Stimulated activated CD4-positive, alpha-beta T cell treated with anti-CD3 and anti-CD28 coated beads, Interleukin-1b, Interleukin-23, amount 100 ng/mL, for 1 hour (primary cell): ENCODE measurements at places on chromosomes 1 and 21.

GRCh38 chr1:53067886-53068285, 5.9 kb downstream of the PODN start:
- no peak for DNase-seq

GRCh38 chr21:39774227-39774626, 29.2 kb downstream of the IGSF5 start:
- no peak for DNase-seq

DNA sequence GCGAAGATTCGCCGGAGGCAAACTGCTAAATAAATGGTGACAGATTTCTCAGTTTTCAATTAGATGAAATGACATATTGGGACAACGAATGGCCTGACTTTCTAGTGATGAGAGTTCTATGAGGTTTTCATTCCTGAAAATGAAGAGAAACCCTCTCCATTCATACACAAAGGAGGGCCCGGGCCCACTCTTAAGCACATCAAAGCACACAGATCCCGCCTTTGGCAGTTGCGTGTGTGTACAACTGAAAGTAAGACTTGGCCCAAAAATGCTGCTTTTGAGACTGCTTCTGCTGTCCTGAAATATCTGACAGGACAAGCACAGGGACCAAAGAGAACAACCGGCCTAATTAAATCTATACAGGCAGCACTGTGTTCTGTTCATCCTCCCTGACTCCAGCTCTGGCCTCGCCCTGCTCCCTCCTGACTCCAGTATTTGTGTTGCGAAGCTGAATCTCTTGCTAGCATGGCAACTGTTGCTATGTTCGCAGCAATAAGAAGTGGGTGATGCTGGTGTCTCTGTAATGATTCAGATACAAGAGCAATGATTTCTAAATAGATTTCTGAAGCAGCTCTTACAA, 7.4 kb downstream of the LRRC53 start:
- no peak for DNase-seq

GRCh38 chr1:58657082-58657481, 42.8 kb downstream of the MYSM1 start:
- no peak for DNase-seq

DNA sequence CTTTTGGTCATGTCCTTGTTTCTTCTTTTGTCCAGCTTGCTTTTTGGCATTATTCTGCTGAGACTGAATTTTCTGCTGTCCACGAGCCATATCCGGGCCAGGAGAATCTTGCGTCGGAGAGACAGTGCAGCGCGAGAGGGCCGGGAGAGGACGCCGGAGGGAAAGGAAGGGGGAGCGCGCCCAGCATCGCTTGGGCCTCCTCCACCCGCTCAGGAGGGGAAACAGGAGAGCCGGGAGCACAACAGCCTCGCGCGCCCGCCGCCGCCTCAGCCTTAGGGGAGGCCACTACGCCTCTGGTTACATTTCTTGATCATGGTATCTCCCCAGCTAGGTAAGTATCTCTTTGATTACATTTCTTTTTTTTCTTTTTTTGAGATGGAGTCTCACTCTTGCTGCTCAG, 7.4 kb upstream of the DEGS1 start:
- DNase-seq: no peak

DNA sequence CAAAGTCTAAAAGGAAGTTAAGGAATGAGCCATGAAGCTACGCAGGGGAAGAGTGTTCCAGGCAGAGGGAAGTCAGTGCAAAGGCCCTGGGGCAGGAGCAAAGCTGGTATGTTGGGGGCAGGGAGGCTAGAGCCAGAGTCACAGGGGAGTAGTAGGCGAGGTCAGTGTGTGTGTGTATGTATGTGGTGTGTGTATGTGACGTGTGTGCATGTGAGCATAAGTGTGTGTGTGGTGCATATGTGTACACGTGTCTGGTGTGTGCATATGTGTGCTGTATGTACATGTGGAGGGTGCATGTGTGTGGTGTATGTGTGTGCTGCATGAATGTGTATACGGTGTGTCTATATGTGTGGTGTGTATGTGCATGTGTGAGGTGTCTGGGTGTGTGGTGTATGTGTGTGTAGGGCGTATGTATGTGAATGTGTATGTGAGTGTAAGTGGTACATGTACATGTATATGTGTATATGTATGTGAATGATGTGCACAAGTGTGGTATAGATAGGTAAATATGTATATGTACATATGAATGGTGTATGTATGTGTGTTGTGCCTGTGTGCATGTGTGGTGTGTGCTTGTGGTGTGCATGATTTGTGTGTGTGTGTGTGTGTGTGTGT, 20.8 kb upstream of the NID1 start:
- DNase-seq: no peak

GRCh38 chr1:229287267-229287666, 16.4 kb downstream of the RAB4A start:
- DNase-seq: no peak

DNA sequence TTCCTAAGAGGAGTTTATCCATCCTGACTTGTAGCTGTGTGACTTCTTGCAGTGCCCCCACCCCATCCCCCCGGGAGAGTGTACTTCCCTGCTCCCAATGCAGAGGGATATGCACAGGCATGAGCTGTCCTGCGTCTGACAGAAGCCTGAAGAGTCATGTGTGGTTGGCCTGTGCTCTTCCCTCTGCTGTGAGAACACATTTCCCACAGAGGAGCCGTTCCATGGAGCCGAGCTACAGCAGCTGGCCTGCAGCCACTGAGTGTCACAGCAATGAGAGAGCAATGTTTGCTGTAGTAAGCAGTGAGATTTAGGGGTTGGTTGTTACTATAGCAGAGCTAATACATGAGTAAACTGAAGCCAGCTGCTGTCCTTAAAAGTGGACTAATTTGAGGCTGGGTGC, 22.0 kb downstream of the PARS2 start:
- no peak for DNase-seq

DNA sequence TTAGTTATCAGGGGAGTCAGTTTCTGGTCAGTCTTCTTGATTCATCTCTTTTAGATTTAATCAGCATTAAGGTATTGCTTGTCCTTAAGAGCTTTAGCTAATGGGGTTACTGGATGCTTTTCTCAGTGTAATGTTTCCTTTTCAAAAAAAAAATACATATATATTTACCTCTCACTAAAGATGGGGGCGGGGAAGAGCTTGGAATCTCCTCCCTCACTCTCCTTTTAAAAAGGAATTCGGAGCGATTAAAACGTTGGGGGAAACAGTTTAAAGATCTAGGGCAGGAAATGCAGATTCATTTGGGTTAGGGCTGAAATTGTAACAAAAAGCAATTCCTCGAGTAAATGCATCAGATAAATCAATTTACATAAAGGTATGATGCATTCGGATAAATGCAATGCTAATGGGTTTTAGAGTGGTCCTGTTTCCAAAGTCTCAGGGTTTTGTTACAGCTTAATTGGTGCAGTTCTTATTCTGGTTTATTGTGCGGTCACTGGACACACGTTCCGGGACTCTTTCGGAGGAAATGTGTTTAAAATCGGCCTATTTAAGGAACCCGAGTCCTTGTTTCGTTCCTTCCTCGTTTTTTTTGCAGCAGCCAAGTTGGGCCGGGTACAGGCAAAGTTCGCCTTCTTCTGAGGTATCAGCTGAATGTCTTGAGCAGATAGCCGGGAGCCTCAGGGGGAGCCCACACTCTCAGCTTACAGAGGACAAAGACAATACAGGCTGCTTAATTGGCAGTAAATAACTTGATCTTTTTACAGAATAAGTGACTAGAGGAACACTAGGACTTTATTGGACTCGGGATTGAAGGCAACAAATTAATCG, 1.6 kb downstream of the LMO4 start:
- DNase-seq: no peak

- DNase-seq: no peak
These were observed 716.2 kb upstream of the ZP4 start for GRCh38 chr1:238606896-238607295.

GRCh38 chr1:8678673-8679394, 138.6 kb downstream of the RERE start:
- no peak for DNase-seq

- no peak for DNase-seq
These were observed 134.7 kb upstream of the VANGL1 start for GRCh38 chr1:115506924-115507589.

DNA sequence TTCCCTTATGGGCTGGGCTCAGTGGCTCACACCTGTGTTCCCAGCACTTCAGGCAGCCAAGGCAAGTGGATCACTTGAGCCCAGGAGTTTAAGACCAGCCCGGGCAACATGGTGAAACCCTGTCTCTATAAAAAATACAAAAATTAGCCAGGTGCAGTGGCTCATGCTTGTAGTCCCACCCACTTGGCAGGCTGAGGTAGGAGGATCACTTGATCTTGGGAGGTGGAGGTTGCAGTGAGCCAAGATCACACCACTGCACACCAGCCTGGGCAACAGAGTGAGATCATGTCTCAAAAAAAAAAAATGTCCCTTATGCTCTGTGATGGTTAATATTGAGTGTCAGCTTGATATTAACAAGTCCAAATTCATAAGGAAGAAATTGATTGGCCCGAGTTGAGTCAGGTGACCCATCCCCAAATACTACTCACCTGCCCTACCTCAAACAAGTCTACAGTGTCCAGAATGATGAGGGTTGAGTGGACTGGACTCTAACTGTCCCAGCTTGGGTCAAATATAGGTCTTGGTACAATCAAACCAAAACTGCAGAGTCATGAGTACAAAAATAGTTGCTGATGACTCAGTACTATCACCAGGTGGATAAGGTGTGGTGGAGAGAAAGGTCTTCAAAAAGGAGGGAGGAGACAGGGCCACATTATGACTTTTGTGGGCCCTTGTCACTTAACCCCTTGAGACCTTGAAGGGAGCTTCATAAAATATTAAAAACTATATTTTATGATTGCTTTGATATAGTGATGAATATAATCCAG, 161.0 kb downstream of the ZNF326 start:
- DNase-seq: no peak

GRCh38 chr1:87129606-87130005, 199.1 kb upstream of the LMO4 start:
- no peak for DNase-seq

DNA sequence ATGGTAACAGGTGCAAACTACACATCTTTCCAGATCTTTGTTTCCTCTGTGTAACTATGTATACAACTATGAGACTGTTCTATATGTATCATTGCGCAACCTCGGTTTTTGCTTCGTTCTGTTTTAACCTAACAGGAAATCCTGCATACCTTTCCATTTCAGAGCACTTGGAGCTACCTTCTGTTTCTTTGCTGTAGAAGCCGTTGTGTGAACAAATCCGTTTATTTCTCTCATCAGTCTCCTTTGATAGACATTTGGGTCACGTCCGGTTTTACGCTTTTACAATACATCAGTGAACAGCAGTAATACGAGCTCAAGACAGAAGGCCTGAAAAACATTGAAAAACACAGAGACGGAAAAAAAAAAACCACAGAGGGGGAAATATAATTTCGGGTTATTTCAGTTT, 10.5 kb downstream of the ATP5IF1 start:
- no peak for DNase-seq

GRCh38 chr1:10909697-10910680, 102.5 kb upstream of the TARDBP start:
- DNase-seq: peak; percentile 45

DNA sequence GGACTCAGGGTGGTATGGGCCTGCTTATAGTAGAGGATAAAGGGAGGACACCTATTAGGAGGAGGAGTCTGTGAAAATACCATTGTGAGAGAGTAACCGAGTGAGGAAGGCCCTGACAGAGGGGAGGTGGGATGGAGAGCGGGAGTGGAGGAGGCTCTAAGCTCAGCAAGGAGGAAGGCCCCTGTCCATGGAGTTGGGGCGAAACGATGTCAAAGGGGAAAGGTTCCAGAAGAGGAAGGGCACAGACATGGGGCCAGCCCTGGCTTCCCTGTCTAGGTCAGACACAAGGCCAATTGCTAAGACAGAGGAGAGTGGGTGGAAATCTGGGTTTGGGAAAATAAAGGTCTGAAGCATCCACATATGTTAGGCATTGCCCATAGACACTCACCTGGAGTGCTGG, 44.2 kb downstream of the ELK4 start:
- no peak for DNase-seq

DNA sequence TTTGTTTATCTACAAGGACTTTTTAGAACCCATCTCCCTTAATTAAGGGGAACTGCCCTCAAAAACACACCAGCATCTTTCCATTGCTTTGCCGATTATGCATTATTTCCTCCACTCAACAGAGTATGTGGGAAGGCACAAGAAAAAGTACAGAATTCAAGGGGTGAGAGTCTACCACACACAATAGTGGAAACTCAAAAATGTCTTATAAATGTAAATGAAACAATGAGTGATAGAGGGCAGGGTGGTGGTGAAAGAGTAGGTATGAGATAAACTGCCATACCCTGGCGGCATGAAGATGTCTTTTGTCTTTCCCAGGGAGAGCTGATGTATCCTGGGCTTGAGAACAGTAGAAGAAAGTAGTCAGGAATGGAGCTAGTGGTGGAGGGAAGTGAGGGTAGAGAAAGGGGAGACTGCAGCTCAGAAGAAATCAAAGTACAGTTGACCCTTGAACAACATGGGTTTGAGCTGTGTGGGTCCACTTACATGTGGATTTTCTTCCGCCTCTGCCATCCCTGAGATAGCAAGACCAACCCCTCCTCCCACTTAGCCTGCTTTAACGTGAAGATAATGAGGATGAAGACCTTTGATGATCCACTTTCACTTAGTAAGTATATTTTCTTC, 24.4 kb downstream of the CD58 start:
- no peak for DNase-seq

DNA sequence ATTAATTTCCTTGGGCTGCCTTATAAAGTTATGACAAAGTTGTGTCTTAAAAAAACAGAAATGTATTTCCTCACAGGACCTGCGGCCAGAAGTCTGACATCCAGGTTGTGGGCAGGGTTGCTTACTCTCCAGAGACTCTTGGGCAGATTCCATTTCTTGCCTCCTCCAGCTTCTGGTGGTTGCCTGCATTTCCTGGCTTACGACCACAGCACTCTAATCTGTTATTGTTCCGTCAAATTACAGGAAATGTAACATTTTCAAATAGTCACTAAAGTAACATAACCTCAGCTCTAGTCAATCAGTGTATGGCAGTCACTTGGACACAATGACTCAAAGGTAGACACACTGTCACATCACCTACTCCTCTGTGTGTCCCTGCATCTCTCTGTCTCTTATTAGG, 226.8 kb downstream of the DNAH14 start:
- no peak for DNase-seq

DNA sequence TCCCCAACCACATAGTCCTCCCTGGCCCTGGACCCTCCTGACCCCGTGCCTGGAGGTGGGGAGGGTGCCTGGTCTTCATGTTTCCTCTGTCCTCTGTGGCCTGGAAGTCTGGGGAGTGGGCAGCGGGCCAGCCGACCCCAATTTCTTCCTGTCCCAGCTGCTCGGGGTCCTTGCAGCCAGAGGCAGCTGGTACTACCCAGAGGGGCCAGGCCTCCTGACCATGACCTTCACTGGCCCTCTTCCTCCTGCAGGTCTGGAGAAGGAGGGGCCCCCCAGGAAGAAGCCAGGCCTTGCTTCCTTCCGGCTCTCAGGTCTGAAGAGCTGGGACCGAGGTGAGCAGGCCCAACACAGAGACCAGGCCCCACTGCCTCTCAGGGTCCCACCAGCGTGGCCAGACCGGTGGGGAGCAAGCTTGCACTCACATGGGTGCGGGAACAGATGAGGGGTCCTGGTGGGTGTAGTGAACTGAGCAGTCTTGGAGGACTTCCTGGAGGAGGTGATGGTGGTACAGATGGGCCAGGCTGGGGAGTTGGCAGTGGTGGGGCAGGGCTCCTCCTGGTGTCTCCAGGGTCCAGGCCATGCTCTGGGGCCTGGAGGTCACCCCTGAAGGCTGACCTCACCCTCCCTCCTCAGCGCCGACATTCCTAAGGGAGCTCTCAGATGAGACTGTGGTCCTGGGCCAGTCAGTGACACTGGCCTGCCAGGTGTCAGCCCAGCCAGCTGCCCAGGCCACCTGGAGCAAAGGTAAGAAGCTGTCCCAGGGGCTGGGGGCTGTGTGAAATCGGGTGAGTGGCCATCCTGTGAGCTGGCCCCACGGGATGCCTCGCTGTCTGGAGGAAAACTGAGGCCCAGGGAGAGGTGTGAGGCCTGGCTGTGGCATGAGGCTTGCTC, 32.7 kb downstream of the TRIM11 start:
- no peak for DNase-seq
